G401 (cell line): ENCODE measurements at places on chromosomes 4 and X.
A peak's percentile ranks its signal among the peaks of the same experiment; 100 is the strongest.

- peak; percentile 25 for DNase-seq
Measured at GRCh38 chr4:179867300-179867878, 2375.8 kb upstream of the TENM3 start.

GRCh38 chr4:91600301-91600700, 703.5 kb upstream of the GRID2 start:
- DNase-seq: no peak

- peak; percentile 79 for DNase-seq
Measured at GRCh38 chr4:107183155-107183774, 147.2 kb upstream of the DKK2 start.

DNA sequence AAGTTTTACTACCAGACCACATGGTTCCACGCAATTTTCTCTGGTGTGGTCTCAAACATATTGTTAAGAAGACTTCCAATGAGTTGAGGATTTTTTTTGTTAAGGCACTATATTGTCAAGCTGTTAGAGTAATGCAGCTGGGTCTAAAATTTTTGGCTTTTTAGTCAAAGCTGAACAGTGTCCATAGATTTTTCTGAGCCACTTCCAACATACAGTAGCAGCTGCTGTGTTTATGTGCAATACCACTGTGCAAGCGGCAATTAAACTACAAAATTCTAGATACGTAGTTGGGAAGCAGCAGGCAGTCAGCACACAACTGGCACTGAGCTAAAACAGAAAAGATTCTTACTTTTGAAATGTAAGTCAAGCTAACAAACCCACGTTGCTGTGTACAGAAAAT, 1551.1 kb upstream of the AGA start:
- no peak for DNase-seq

GRCh38 chr4:74714611-74715130, 79.7 kb downstream of the BTC start:
- DNase-seq: no peak

GRCh38 chrX:119008110-119008744, 33.8 kb downstream of the LONRF3 start:
- DNase-seq: peak; percentile 14

- DNase-seq: no peak
Measured at GRCh38 chrX:39883666-39884065, 214.1 kb downstream of the BCOR start.

- DNase-seq: no peak
Measured at GRCh38 chr4:158581161-158581560, 59.5 kb downstream of the RXFP1 start.

GRCh38 chr4:54793856-54794422, 136.2 kb downstream of the KIT start:
- DNase-seq: no peak

DNA sequence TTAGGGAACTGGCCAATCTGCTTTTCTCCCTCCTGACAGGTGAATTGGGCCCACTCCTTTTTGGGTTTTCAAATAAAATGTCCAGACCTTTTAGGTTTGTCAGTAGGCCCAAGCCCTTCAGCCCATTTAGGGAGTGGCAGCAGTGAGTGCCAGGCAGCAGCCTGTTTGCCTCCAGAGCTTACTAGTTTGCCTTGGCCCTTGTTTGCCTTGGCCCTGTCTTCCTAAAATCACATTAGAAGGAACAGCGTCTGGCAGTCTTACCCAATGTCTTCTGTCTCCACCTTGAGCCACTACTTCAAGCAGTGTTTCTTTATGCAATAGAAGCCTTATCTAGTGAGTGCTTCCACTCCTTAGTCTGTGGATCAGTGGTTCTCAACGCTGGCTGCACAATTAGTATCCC, 117.1 kb downstream of the TMEM164 start:
- no peak for DNase-seq

DNA sequence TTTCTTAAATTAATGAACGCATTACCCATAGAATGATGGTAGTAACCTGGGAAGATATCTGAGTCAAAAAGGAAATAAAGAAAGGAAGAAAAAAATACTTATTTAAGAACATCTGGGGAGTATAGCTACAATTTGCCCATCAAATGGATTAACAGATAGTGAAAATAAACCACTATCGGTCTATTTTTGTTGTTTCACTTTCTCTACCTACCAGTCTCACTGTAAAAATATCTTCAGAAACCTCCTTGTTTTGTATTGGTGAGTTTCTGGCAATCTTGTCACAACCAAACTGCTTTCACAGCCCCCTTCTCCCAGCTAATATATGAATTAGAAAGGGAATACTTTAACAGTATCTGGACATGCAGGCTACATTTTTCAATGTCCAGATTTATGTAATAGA, 783.5 kb downstream of the STPG2 start:
- no peak for DNase-seq

DNA sequence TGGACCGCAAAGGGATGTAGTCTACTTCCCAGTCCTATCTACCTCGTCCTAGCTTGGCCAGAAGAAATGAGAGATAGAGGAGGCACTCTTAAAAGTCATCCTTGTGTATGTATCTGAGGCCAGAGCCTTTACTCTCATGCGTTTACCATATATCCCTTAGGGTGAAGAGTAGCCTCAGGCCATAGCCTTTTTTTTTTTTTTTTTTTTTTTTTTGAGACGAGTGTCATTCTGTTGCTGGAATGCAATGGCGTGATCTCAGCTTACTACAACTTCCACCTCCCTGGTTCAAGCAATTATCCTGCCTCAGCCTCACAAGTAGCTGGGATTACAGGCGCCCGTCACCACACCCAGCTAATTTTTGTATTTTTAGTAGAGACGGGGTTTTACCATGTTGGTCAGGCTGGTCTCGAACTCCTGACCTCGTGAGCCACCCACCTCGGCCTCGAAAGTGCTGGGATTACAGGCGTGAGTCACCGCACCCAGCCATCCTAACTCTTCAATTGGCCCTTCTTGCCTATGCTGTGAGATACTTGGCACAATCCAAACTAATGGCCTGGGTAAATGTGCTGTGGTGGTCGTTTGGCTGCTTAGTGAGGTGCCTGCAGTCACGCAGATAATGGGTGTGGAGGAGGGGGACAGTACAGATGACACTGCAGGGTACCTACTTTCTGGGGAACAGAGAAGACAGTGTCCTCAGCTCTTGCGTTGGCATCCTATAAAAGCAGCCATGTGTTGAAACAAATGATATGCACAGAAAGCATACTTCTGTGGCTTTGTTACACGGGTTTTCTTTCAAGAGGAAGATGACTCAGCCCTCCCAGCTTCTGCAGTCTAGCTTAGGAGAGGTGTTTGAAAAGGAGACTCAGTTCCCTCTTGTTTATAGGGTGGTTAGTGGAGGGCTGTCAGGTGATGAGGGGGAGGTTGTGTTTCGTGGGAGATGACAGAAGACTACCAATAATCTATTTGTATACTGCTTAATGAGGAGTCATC, 10.4 kb upstream of the DGAT2L6 start:
- DNase-seq: no peak

DNA sequence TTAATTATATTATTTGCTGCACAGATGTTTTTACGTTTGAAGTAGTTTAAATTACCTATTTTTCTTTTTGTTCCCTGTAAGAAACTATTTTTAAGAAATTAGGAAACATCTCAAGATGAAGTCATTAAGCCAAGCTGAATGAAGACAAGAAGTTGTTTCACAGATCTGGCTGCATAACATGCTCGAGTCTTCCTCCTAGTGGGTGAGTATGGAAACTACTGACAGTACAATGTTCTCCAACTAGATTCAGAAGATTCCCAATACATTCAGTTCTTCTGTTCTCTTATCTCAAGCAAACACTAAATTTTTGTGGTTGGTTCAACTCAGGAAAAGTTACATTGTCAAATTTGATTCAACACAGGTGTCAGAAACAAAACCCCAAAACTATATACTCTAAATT, 256.8 kb upstream of the VCX start:
- DNase-seq: peak; percentile 5

GRCh38 chr4:17667253-17667652, 52.8 kb downstream of the MED28 start:
- no peak for DNase-seq

DNA sequence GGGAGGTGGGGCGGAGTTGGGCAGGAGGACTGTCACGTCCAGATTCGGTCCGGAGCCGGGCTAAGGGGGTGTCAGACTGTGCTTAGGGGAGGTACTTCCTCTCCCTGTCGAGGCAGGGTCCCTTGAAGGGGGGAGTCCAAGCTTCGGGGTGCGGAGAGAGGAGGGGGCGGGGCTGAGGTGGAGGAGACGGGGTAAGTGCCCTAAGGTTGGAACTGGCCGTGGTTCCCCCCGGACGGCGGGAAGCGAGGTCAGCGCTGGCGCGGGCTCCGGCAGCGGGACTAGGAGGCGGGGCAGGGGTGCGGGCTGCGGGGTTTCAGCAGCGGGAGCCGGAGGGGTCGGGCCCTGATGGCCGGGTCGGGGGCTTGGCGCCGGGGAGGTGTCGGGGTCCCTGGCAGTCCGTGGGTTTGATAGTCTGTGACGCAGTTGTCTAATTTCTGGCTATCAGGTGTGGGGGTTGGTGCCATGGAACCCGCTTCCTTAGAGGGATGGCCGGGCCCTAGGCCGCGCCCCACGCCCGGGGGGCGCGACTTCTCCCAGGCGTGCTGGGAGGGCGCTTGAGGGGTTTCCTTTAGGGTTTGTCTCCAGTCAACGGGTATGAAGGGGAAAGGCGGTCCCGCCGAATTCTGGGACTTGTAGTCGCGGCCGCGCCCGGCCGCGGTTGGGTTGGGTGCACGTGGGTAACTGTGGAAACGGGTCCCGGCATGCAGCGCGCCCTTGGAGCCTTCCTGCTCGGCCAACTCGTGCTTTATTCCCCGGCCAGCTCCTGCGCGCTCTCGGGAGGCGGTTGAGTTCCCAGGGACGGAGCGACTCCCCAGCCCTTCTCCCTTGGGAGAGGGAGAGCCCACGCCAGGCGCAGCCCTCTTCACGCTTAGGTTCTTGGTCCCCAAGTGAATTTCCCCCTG, 1.5 kb downstream of the DCUN1D4 start:
- peak; percentile 93 for DNase-seq

DNA sequence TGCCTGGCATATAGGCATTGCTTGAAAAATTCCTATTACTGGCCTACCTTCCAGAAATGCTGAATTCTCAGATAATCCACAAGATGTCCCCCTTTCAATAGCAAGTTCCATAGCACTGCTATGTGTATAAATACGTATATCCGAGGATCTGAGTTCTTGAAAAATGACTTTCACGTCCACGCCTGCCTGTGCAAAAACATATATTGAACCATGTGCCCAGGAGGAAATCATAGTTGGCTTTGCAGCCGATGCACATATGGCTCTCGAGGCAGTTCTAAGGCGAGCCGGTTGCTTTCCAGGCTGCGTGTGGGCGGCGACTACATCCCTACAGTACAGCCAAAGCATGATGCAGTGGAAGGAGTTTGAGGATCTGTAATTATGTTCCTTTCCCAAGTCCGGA, 55.4 kb upstream of the ESX1 start:
- peak; percentile 28 for DNase-seq

DNA sequence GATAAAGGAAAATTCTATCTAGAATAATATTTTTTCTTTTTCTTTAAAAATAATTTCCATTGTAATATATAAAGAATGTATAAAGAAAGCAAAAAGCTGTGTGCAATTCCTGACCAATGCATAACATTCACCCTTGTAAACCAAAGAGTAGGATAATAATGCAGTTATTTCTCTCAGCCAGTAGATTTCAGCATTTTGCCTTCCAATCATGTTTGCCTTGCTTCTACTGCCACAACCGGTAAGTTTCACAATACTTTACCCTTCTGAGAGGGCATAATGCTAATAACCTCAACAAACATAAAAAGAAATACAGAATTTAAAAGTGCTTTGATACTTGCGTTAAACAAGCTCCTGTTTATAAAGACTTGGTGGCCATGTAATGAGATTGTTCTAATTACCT, 59.9 kb downstream of the CHIC2 start:
- DNase-seq: no peak

GRCh38 chrX:69424161-69424560, 80.0 kb upstream of the NALF2 start:
- peak; percentile 1 for DNase-seq

- DNase-seq: no peak
Measured at GRCh38 chrX:148380650-148381561, 119.5 kb upstream of the AFF2 start.

DNA sequence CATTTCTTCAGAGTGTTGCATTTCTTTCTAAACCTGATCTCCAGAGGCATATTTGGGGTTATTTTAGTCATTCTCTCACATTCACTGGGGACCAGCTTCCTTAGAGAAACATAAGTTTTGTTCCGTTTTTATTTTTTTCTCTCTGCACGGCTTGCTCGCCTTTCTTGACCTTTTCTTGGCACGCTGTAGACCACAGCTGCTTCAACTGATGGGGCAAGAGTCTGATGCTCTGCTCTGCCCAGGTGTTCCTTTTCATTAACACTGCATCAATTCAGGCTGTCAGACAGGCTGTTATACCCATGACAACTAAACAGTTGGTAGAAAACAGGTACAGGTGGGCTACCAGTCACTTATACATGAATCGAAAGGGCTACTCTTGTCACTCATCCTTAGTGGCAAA, 682.2 kb upstream of the DIAPH2 start:
- no peak for DNase-seq

GRCh38 chr4:53653484-53654053, 62.3 kb upstream of the LNX1 start:
- DNase-seq: no peak

DNA sequence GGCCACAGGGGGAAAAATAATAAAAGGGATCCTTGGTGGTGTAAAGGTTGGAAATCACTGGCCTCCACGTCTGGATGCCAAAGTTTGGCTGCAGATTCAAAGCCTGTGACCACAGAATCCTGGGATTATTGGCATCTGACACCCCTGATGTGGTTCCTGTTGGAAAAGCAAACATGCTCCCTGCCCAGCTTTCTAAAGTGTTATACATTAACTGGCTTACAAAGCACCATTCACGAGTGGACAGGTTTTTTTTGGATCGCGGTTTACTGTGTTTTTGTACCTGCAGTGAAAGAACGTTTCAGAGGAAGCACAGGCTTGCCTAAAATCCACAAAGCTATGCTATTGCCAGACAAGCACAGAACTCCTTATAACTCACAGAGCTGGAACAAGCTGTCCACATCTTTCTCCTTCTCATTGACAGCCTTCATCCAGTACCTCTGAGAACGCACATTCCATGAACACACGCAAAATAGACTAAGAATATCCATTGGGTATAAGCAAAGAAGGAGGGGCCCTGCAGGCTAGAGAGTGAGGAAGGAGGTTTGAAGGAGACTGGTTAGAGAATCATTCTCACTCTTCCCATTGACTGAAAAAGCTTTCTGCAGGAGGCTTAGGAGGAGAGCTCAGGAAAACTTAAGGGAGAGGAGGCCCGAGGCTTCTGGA, 14.5 kb upstream of the CAPN6 start:
- DNase-seq: no peak

DNA sequence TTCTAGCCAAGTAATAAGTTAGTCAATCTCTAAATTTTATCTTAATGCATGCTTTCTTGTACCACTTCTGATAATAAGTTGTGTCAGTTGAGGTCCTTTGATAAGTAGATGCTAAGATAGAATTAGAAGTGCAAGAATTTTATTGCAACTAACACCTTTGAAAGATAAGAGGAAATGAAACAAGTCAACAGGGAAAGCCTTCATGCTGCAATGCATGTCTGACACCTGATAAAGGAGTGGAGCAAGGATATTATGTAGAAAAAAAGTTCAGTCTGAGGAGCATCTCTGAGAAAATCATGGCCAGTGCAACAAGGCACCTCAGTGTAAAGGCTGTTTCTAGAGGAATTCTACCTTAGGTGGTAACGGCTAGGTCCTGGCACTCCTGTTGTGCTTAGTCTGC, 210.7 kb upstream of the PPP1R2C start:
- no peak for DNase-seq
